Endodermal cell (in vitro differentiated cells): ENCODE measurements at places on chromosomes 16 and 17. TPM values are rescaled to one million over a fixed set of nuclear protein-coding genes. Genes with fewer than 3 reads are reported as not detected.

The AANAT gene
- 2.3 TPM in 1 of 3 replicates, not detected in the others for total RNA-seq

The CACNG1 gene
- not detected in 3 replicates for total RNA-seq

The SEC14L5 gene
- 0.09 to 0.25 TPM (median 0.22 TPM) in 3 replicates for total RNA-seq

The STAT5A gene
- 2.1 and 3.5 TPM in 2 replicates for total RNA-seq

The CALB2 gene
- 0.20 TPM in 1 of 2 replicates, not detected in the other for total RNA-seq

The ACSM5 gene
- total RNA-seq: not detected in 2 replicates

The PLSCR3 gene
- 21.0 and 26.1 TPM in 2 replicates for total RNA-seq

The LPO gene
- total RNA-seq: 0.07 TPM in 1 of 2 replicates, not detected in the other
